Activated CD4-positive, alpha-beta memory T cell treated with anti-CD3 and anti-CD28 coated beads for 36 hours (primary cell): ENCODE measurements at places on chromosomes 11 and 22. TPM values are rescaled to one million over a fixed set of nuclear protein-coding genes. Genes with fewer than 3 reads are reported as not detected.

The DSCAML1 gene
- total RNA-seq = 0.29 TPM

The ALDH3B2 gene
- total RNA-seq = not detected

The LDHAL6A gene
- not detected for total RNA-seq

DNA sequence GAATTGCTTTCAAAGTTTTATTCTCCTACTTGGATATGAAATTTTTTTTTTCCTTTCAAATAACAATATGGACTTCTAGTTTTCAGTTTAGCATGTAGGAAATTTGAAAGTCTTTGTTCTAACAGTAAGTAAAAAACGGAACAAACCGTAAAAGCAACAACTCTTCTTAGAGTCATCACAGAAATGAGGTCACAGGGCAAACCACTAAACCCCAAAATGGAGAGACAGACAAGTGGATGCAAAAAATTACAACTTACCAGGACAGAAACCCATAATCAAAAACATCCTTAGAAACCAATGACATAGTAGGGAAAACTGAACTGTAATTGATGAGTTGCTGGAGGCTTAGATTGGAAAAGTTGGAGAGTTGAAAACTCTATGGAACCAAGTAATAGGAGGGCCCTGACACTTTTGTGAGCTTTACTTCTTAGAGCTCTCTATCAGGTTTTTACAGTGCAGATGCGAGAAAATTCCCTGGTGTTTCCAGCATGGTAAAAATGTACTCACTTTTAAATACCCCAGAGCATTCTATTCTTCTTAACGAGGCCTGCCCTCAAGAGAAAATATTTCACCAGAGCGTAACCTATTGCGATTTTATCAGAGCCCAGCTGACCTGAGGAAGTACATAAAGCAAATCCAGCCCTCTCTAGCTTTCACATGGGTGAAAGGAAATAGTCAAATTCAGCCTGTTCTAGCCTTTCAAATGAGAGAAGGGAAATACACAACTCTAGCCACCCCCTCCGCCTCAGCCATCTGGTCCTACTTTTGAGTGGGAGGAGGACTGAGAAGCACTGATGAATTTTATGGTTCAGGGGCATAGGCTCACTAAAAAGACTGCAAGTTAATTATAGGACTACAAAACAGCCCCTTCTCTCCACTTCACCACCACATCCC is 39.1 kb downstream of the CASP12 start:
- no peaks in the 10 kb centered on the region for H3K36me3 ChIP-seq
- no peak overlapping the region for H3K4me3 ChIP-seq
- peaks cover 16% of the 10 kb centered on the region for H3K4me1 ChIP-seq
- no peaks in the 10 kb centered on the region for H3K27me3 ChIP-seq

GRCh38 chr11:10622957-10623791 is 54.7 kb upstream of the LYVE1 start:
- peak; percentile 24 for DNase-seq
- H3K4me3 ChIP-seq = no peak overlapping the region
- no peaks in the 10 kb centered on the region for H3K27me3 ChIP-seq
- peaks cover 16% of the 10 kb centered on the region for H3K4me1 ChIP-seq

GRCh38 chr11:94129512-94130297 is 1.1 kb downstream of the PANX1 start:
- H3K27ac ChIP-seq = no peak overlapping the region
- peaks cover 34% of the 10 kb centered on the region for H3K4me1 ChIP-seq
- no peak overlapping the region for H3K4me3 ChIP-seq
- H3K27me3 ChIP-seq = no peaks in the 10 kb centered on the region

- DNase-seq = no peak
- H3K27ac ChIP-seq = peak overlapping the region; percentile 81
- H3K4me1 ChIP-seq = peaks cover 21% of the 10 kb centered on the region
- H3K4me3 ChIP-seq = no peak overlapping the region
- H3K36me3 ChIP-seq = peaks cover 9% of the 10 kb centered on the region
Observed at GRCh38 chr22:30643055-30643875, 7.7 kb downstream of the SLC35E4 start.

DNA sequence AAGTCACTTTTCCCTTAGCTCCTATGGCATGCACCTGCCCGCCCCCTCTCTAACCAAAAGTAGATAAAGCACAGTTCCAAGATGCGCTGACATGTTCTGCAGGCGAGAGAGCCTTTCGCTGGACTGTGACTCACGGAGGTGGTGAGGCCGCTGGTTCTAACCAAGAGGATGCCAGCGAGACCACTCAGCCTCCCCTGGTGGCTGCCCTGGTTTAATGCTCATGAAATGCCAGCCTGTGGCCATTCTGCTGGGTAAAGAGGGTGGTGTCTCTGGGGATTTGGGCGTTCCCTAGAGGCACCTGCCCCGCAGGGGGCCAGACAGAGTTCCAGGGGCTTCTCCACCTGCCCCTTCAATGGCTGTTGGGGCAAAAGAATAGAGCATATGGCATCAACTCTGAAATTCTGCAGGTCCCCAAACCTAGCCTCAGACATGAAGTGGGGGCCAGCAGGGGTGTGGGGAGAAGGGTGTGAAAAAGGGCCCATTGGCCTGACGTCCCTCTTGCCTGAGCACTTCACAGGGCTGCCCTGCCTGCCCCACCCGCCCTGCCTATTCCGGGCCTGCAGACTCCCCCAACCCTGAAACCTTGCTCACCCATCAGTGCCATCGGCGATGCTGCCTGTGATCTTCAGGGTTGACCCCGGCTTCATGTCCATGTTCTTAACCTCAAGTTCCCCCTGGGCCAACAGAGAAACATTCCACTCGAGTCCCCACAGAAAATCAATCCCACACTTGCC is 8.5 kb downstream of the LGALS2 start:
- no peak overlapping the region for H3K4me3 ChIP-seq
- H3K36me3 ChIP-seq = no peaks in the 10 kb centered on the region
- peaks cover 13% of the 10 kb centered on the region for H3K4me1 ChIP-seq
- no peak overlapping the region for H3K27ac ChIP-seq
- no peak for DNase-seq
- H3K27me3 ChIP-seq = peaks cover 1% of the 10 kb centered on the region

DNA sequence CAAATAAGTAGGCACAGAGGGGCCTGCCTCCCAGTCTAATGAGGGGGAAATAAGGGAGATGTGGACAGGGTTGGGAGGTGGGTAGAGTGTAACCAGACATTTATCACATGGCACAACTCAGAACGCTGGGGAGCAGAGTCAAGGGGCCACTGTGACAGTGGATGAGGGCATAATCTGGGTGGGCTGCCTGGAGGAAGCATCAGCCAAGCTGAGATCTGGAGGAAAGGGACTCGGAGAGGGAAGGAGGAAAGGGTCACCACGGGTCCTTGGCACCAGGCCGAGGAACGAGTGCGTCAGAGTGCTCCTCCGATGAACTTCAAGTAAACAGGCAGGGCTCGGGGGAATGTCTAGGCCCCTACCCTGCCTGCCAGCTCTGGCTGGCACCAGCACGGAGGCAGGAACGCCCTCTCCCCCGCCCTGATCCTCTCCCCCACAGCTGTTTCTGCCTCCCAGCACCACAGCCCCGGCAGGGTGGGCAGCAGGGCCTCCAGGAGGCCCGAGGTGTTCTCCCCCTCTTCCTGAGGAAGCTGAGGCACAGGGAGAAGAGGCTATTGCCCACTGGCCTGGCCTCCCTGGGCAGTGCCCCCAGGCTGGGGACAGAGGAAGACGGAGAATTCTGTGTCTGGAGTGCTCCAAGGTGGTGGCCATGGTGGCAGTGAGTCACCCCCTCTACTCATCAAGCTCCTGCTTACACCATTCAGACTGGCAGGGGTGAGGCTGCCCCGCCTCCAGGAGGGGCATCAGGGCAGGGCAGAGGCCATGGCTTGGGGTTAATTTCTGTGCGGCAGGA is 4.2 kb downstream of the ALDH3B1 start:
- H3K36me3 ChIP-seq = no peaks in the 10 kb centered on the region
- no peak overlapping the region for H3K4me3 ChIP-seq
- H3K27ac ChIP-seq = no peak overlapping the region
- no peak for DNase-seq
- H3K27me3 ChIP-seq = peaks cover 1% of the 10 kb centered on the region
- H3K4me1 ChIP-seq = no peaks in the 10 kb centered on the region

DNA sequence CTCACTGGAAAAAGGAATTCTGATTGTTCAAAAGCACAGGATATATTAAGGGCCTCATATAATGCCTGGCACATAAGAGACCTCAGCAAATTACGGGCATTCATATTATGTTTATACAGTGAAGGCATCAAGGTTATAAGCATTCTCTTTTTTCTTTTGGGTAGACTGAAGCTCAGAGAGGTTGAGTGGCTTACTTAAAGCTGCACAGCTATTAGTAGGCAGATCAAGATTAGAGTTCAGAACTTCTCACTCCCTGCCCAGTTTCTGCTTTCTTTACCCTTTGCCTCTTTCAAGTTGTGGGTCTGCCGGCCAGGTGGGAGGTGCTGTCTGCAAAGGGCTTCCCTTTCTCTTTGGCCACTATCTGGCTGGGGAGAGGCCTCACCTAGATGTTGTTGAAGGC is 18.0 kb downstream of the CSF2RB start:
- no peaks in the 10 kb centered on the region for H3K36me3 ChIP-seq
- H3K27me3 ChIP-seq = no peaks in the 10 kb centered on the region
- no peaks in the 10 kb centered on the region for H3K4me1 ChIP-seq

- H3K4me3 ChIP-seq = no peak overlapping the region
- H3K36me3 ChIP-seq = no peaks in the 10 kb centered on the region
- H3K4me1 ChIP-seq = no peaks in the 10 kb centered on the region
- DNase-seq = no peak
- H3K27ac ChIP-seq = no peak overlapping the region
Observed at GRCh38 chr11:16879690-16880089, 134.5 kb downstream of the PLEKHA7 start.

DNA sequence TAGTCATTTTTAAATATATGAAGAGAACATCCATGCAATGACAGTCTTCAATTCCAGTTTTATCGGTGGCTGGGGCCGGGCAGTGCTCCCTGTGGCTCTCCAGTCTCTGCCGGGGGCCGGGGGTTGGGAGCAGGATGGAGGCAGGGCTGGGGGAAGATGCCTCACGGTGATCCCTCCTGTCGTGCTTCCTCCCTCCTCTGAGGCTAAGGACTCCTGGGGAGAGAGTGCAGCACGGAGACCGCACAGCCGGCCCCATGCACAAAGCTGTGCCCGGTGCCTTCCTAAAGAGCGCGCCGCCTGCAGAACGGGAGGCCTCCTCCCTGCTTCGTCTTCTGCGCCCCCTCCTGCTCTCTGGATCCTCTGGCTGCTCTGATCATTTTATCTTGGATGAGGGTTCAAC is 20.5 kb downstream of the GAL start:
- H3K27me3 ChIP-seq = peaks cover 3% of the 10 kb centered on the region
- H3K27ac ChIP-seq = no peak overlapping the region
- H3K4me3 ChIP-seq = no peak overlapping the region
- DNase-seq = no peak
